CD4-positive, alpha-beta T cell treated with Interleukin-4 for 1 hour (primary cell): ENCODE measurements at places on chromosomes 6 and 20.

DNA sequence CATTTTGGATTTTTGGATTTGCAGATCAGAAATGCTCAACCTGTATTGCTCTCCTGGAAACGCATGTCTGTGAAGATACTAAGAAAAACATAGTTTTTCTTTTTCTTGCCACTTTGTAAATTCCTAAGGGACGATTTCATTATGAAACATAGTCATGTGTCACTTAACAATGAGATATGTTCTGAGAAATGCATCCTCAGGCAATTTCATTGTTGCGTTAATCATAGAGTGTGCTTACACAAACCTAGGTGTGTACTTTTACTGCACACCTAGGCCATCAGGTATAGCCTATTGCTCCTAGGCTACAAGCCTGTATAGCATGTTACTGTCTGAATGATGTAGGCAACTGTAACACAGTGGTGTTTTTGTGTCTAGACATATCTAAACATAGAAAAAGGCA lies 13.4 kb upstream of the THEMIS start:
- DNase-seq, result no peak

GRCh38 chr20:55394592-55394991 lies 610.7 kb downstream of the CBLN4 start:
- DNase-seq, result no peak

DNA sequence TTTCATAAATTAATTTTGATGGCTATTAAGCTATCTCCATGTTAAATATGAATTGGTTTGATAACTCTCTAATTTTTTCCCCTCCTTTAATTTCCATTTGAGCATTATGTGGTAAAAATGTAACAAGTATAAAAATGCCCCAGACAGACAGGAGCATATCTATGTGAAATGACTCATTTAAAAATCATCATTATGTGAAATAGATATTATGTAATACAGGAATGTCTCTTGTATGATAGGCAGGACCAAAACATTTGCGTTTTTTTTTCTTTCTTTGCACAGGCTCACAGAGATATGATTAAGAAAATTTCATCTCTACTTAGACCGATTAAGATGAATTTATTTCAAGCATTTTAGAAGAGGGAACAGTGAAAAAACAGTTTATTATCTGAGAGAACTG lies 95.8 kb downstream of the AKAP7 start:
- no peak for DNase-seq

GRCh38 chr6:26234421-26235301 lies 130.3 kb upstream of the BTN3A2 start:
- peak; percentile 85 for DNase-seq

DNA sequence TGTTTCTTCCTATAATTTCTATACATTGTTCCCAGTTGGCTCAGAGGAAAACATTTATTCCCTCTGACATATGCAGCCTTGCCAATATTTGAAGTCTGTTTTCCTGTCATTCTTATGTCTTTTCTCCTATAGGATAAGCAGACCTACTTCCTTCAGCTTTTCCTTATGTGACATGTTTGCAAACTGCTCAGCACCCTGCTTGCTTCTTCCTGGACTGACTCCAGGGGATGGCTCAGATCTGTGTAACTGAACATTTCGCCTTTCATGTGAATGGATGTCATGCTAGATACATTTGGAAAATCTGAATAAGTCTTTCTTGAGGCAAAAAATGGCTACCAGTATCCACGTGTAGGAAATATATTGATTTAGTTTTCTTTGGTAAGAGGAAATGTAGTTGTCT lies 113.2 kb downstream of the CARMIL1 start:
- DNase-seq, result no peak
